ENCODE measurements at places on chromosomes 6 and 20. TPM values are rescaled to one million over a fixed set of nuclear protein-coding genes. Genes with fewer than 3 reads are reported as not detected.

The RAD21L1 gene
- total RNA-seq: not detected

The GPSM3 gene
- 82.4 TPM for total RNA-seq

- H3K4me1 ChIP-seq: no peaks in the 10 kb centered on the region
- no peak overlapping the region for H3K4me3 ChIP-seq
- no peak overlapping the region for H3K27ac ChIP-seq
These were observed 92.9 kb upstream of the SYNDIG1 start for GRCh38 chr20:24376311-24377099.

GRCh38 chr6:126016591-126016990 lies 30.3 kb downstream of the TRMT11 start:
- H3K4me1 ChIP-seq: no peaks in the 10 kb centered on the region
- no peaks in the 10 kb centered on the region for H3K27me3 ChIP-seq
- H3K36me3 ChIP-seq: peaks cover 43% of the 10 kb centered on the region
- DNase-seq: no peak
- H3K27ac ChIP-seq: no peak overlapping the region
- H3K4me3 ChIP-seq: no peak overlapping the region

GRCh38 chr6:125379174-125379573 lies 77.4 kb upstream of the HDDC2 start:
- no peak overlapping the region for H3K4me3 ChIP-seq
- H3K4me1 ChIP-seq: peaks cover 3% of the 10 kb centered on the region
- peaks cover 23% of the 10 kb centered on the region for H3K27me3 ChIP-seq
